ENCODE measurements at places on chromosomes 4 and X.

DNA sequence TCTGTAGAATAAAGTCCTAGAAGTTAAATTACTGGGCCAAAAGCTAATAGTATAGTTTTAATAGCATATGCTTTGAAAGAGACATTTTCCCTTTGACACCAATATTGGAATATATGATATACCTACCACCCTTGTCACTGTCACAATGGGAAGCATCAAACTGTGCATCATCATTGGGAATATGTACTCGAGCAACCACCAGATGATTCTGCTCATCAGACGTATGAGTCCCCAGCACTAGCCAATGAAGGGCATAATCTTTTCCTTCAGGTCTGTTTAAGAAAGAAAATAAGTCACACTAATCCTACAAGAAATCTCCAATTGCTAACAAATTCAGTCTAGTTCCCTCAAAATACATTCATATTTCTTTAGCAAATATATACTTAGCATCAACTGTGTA is 7.3 kb downstream of the RBBP7 start:
- H3K36me3 ChIP-seq: peaks cover 33% of the 10 kb centered on the region
- no peak for DNase-seq
- H3K27ac ChIP-seq: no peak overlapping the region
- H3K27me3 ChIP-seq: no peaks in the 10 kb centered on the region
- no peak overlapping the region for H3K4me3 ChIP-seq

DNA sequence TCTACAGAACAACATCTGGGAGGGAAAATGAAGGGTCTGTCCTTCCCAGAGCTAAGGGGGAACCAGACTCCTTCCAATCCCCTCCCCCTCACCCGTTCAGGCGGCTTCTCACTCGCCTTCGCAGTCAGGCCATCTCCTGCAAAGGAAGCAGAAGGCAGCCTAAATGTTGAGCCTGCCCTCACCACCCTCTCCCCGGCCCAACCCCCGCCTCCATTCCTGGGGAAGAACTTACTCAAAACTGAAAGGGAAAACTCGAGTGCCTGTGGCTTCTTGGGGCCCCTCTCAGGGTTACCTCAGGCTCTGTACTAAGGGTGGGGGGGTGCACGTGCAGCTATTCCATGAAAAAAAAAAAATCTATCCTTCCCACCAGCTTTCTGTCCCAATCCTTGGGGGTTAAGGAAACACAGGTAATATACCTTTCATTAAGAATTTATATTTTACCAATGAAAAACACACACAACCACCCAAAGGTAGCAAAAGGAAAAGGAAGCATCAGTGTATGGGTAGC is 2.4 kb downstream of the ZMYM3 start:
- no peaks in the 10 kb centered on the region for H3K27me3 ChIP-seq
- peaks cover 11% of the 10 kb centered on the region for H3K4me1 ChIP-seq
- H3K4me3 ChIP-seq: no peak overlapping the region
- no peak overlapping the region for H3K27ac ChIP-seq

- H3K4me3 ChIP-seq: no peak overlapping the region
- H3K27me3 ChIP-seq: no peaks in the 10 kb centered on the region
- no peak overlapping the region for H3K27ac ChIP-seq
- H3K36me3 ChIP-seq: no peaks in the 10 kb centered on the region
These were observed 51.9 kb upstream of the XIAP start for GRCh38 chrX:123807835-123808416.

- no peak overlapping the region for H3K4me3 ChIP-seq
- no peak for DNase-seq
- no peak overlapping the region for H3K27ac ChIP-seq
These were observed 11.5 kb downstream of the SFRP2 start for GRCh38 chr4:153777421-153777820.

- H3K27me3 ChIP-seq: no peaks in the 10 kb centered on the region
- no peaks in the 10 kb centered on the region for H3K36me3 ChIP-seq
- H3K4me1 ChIP-seq: no peaks in the 10 kb centered on the region
- H3K4me3 ChIP-seq: no peak overlapping the region
- no peak overlapping the region for H3K27ac ChIP-seq
- DNase-seq: no peak
These were observed 449.7 kb downstream of the PCDH10 start for GRCh38 chr4:133598779-133599178.
